Suprapubic skin (tissue), 4 donors: ENCODE measurements at places on chromosomes 6 and 20.

GRCh38 chr20:23029324-23029723 is 5.8 kb upstream of the SSTR4 start:
- DNase-seq: no peak

- DNase-seq: peak; percentile 69
Observed at GRCh38 chr20:17611540-17612286, 41.8 kb downstream of the DSTN start.

DNA sequence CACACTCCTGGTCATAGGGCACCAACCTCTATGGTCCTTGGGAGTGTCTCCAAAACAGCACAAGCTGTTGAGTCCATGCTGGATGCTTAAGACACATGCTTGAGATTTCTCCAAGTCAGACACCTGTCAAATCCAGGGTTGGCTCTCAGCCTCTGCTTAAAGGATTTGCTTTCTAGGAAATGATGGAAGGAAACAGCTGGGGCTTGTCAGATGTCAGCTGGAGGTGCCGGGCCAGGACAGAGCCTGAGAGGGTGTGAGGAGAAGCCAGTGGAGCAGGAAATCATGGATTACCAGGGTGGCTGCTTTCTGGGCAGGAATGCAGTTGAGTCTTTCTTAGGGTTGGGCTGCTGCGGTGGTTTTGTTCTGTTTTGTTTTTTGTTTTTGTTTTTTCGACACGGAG is 83.0 kb upstream of the FAM184A start:
- DNase-seq: no peak

- no peak for DNase-seq
Observed at GRCh38 chr6:1105833-1106400, 206.0 kb upstream of the FOXQ1 start.

DNA sequence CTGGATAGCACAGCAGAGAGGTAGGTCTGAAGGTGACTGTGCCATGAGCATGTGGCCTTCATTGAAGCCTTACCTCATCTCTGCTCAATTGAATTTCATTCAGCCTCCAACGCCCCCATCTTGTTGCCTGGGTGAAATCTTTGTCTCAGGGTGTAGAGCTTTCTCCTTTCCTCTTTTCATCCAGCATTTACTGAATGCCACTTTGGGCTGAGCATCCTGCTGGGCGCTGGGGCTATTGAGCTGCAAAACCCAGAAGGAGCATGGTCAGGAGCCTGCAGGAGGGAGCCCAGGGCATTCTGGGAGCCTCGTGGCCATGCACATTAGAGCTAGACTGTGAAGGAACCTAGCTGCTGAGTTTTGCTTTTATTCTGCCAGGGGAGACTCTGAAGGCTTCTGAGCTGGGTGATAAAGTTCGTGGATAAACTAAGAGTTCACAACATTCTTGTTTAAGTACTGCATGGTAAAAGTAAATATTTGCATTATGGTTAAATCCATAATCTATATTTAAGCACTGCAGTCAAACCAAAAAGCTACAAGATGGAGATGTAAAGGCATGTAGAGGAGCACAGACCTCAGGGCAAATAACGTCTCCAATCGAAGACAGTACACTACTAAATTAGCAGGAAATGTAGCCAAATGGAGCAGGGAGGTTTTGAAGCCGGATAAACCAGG is 13.2 kb upstream of the ASXL1 start:
- no peak for DNase-seq

- DNase-seq: no peak
Observed at GRCh38 chr6:108609276-108609769, 48.6 kb downstream of the FOXO3 start.

DNA sequence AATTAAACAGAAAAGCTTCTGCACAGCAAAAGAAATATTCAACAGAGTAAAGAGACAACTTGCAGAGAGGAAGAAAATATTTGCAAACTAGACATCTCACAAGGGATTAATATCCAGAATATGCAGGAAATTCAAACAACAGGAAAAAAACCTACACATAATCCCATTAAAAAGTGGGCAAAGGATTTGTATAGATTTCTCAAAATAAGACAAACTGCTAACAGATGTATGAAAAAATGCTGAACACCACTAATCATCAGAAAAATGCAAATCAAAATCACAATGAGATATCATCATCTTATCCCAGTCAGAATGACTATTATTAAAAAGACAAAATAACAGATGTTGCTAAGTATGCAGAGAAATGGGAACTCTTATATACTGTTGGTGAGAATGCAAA is 129.6 kb downstream of the SYNDIG1 start:
- DNase-seq: no peak

DNA sequence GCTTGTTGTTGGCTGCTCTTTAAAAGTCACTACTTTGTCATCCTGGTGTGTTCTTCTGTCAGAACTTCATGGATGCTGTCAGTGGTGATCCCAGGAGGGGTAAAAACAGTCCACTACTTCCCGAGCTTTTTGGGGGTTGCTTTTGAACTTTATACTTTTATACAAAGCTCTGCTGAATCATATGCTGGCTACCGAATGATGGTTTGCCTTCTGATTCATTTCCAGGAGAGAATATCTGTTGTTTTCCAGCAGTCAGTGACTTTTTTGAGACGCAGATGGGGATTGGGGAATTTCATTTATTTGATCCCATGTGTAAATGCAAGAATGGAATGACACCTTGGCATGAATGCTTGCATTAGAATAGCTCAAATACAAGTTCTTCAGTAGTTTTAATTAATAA is 32.7 kb upstream of the COL10A1 start:
- no peak for DNase-seq

DNA sequence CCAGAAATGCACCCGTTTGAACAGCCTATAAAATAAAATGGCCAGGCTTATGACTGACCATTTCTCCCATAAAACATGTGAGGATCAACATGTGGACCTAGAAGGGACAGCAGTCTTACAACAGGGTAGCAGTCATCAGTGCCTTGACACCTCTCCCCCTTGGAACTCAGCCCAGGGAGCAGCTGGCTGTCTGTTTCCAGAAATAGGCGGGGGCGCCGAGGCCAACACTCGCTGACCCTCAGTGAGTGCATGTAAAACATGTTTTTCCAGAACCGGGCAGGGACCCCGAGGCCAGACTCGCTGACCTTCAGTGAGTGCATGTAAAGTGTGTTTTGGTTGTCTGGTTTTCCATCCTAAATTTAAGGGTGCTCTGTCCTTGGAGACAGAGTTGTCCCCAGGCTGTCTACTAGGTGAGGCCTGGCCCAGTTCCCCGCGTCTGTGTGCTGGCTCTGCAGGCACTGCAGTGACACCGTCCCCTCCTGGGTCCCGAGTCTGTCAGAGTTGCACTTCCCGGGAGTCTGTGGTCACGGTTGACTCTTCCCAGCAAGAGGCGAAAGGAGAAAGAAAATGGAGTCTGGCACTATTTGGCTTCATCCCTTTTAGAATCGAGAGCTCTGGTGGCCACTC is 19.8 kb upstream of the ADRM1 start:
- DNase-seq: no peak

GRCh38 chr6:2020909-2021308 is 224.5 kb downstream of the GMDS start:
- DNase-seq: no peak
